ENCODE measurements at places on chromosomes 12 and 14.

GRCh38 chr14:24414077-24414476 is 15.3 kb downstream of the NYNRIN start:
- DNase-seq = no peak

DNA sequence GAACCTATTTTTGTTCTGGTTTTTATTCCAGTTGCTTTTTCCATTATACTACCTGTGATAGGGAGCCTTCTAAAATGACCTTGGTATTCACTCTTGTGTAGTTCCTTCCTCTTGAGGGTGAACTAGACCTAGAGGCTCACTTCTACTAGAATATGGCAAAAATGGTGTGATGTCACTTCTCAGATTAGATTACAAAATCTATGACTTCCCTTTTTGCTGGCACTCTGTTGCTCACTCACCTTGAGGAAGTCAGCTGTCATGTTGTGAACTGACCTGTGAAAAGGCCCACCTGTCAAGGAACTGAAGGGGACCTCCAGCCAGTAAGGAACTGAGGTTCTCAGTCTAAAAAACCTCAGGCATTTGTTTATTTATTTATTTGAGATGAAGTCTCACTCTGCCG is 5.7 kb downstream of the MIPOL1 start:
- no peak for DNase-seq

- no peak for DNase-seq
Observed at GRCh38 chr14:104428333-104428851, 151.2 kb upstream of the C14orf180 start.

DNA sequence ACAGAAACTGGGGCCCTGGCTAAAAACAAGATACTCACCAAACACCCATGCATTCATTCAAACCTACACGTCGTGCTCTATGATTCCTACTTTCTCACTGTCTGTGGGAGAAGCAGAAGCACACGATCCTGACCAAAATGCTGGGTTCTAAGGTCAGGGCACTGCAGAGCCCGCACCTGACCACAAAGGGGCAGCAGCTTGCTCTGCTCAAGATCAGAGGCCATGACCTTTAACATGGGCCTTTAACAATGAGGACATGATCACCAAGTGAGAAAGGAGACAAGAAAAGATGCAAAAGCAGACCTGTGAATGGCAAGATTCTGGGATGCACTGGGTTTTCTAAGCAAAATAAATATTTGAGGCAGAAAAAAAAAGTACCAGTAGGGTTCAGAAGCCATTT is 40.1 kb upstream of the VPS33A start:
- DNase-seq = no peak

- DNase-seq = no peak
Observed at GRCh38 chr12:55906056-55906455, 21.6 kb downstream of the PYM1 start.

DNA sequence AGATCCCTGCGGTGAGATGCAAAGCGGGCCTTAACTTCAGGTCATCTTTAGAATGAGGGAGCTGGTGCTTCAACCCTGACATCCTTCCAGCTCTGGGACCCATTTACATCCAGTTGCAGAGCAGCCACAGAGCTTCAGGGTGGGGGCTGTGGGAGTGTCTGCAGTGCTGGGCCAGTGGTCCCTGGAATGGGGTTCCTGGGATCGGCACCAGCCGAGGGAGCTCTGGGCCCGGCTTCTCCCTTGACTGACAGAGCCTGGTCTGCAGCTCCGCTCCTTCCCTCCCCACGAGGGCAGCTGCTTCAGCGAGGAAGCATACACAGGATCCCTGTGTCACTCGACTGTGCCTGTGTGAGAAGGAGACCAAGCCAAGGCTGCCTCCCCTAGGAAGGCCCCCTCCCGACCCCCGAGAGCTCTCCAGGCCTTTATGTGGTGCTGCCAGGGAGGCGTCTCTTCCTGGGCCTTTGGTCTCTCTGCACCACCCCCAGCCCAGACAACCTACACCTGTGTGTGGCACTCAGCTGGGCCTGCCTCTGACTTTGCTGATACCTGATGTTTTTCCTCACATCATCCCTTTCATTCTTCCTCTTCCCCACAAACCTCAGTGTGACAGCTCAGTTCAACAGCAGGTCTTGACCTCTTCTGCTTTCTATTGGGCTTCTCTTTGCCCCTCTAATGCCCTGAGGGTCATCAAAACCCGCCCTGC is 48.1 kb upstream of the RIN3 start:
- no peak for DNase-seq

DNA sequence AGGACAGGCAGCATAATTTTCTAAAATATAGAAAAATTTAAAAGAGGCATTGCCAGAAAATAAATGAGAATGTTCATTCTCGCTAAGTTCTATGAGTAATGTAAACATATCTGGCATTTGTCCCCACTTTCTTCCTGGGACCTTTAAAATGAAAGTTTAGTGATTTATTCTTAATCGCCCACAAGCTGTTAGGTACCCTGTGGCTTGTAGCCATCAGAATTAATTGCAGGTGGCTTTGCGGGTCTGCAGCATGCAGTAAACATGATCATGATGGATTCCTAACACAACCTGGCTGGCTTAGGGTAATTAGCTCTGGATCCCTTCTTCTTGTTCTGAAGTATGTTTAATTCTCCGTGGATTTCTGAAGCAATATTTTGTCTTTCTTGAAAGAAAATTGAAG is 103.5 kb upstream of the FRMD6 start:
- no peak for DNase-seq

- no peak for DNase-seq
Observed at GRCh38 chr14:66038618-66039017, 447.6 kb upstream of the CCDC196 start.

DNA sequence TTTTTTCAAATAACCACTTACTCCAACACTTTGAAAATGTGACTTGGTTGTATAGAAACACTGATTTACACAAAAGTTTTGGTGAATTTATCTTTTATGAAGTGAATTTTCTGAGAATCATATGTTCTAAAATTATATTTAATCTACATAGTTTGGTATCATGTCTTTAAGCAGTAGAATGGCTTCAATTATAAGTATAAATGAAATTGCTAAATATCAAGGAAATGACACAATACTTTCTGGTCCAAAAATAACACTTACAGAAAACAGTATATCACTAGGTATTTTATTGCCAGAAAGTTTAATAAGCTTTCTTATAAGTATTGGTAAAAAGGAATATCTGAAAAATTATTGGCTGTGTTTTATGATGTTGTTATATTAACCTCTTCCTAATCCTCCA is 90.9 kb downstream of the SRGAP1 start:
- no peak for DNase-seq

DNA sequence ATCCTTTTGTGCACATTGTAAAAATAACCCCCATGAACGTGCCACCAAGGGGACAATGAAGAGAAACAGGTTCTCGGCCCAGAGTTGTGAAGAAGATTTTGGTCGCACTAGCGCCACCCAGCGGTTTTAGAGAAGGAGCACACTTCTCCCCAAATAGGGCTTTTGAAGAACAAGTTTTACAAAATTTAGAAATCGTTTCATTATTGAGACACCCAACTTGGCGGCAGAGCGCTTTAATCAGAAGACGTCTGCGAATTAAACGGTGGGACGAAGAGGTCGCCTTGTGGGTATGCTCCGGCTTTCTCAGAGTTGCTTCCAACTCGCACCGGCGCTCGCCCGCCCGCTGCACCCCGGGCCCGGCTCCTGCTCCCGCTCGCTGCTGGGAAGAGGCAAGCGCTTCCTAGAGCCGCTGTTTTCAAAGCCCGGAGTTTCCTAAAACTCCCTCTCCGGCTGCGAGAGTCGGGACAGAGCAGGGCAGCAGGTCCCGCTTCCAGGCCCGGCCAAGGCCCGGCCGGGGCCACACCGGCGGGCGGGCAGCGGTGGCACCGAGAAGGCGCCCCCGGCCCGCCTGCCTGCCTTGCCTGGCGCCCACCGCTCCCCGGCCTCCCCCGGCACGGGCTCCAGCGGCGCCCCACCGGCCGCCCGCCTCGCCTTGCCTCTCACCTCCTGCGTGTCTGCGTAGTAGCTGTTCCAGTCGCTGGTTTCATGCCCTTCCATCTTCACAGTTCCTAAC is 645 bp downstream of the FOXA1 start:
- peak; percentile 71 for DNase-seq

GRCh38 chr14:103074729-103075367 is 9.2 kb upstream of the LBHD2 start:
- DNase-seq = peak; percentile 45

DNA sequence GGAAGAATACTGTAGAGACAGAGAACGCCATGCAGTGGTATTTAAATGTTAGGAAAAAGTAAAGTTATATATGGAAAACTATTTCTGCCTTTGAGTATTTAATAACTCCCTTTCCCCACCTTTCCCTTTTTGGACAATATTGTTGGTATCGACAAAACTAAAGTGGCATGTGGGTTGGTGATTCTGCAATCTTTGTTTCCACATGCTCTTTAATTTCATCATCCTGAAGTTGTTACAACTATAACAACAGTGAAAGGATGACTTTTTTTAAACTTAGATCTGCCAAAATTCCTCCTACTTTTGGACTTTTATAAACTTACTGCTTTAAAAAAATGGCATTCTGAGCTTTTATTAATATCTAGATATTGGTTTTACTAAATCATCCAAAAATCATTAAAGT is 25.3 kb downstream of the TTC8 start:
- DNase-seq = no peak

- DNase-seq = no peak
Observed at GRCh38 chr12:87853448-87854003, 175.7 kb downstream of the C12orf50 start.

- DNase-seq = no peak
Observed at GRCh38 chr12:103913100-103913499, 17.1 kb upstream of the HSP90B1 start.

DNA sequence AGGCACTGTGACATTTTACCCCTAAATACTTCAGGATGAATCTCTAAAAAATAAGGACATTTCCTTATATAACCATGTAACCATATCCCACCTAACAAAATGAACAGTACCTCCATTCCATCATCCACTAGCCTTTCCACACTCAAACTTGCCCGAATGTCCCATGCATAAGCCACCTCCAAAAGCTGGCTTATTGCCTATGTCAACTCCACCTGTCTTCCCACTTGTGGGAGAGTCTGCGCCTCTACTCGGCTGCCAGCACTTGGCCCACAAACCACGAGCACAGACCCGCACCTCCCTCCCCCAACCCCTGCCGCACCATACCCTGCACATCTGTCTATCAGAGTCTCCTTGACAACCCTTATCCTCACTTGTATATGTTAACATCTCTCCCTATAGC is 165.8 kb downstream of the CALM1 start:
- DNase-seq = no peak

GRCh38 chr12:116276652-116277466 is 634 bp downstream of the MED13L start:
- DNase-seq = peak; percentile 78

GRCh38 chr12:3110578-3110977 is 33.4 kb downstream of the TSPAN9 start:
- DNase-seq = no peak

DNA sequence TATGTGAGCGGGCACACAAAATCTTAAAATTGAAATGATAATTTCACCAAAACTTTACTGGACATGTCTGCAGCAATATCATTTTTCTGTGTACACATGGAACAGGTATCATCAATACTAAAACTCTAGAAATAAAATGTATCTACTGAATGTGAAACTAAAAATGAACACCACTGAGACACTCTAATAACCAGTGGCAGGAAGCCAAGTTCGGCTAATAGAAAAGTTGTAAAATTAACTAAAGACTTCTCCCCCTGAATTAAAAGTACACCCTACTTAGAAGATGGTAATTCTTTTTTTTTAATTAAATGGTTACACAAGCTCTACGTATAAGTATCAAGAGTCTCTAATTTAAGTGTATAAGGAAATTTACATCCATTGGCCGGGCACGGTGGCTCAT is 227.2 kb downstream of the MED13L start:
- DNase-seq = no peak

DNA sequence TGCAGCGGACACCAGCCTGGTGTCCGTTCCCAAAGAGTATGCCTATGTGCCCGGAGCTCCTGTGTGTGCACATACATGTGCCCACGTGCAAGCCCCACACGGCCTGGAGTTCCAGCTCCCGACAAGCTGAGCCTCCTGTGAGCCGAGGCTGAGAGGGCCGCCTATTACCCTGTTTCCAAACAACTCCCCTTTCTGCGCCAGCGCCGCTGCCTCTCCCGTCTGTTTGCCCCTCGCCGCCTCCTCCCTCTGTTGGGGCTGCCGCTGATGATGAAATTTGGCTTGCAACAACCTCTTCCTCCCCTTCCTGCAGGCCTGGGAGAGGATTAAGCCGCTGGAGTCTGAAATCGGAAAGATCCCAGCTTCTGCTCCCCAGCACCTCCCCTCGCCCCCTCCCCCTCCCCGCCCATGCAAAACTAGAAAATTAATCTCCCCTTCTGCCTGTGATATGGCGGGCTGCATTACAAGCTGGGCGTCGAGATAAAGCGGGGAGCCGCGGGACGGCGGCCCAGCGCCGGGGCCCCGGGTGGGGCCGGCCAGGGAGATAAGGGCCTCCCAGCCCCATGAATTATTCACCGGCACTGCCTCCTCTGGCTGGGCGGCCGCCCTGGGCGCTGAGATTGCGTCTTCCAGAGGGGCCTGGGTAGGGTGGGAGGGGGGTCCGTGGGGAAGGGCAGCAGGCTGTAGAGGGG is 6.8 kb upstream of the ASIC1 start:
- peak; percentile 53 for DNase-seq

DNA sequence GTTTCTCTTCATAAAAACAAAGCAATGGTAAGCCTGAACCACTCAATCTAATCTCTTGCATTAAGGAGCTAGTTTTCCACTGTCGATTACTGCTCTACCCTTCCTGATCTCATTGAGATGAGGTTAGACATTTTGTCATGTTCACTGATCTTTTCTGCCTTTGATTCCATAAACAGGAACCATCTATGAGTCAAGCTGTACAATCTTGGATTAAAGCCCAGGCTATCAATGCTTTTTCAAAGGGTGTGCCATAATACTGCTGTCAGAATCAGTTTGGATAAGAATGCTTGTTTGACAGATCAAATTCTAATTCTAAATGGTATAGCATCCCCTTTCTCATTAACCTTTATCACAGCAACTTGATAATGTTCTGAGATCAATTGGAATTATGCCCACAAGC is 16.1 kb downstream of the GRIP1 start:
- no peak for DNase-seq

DNA sequence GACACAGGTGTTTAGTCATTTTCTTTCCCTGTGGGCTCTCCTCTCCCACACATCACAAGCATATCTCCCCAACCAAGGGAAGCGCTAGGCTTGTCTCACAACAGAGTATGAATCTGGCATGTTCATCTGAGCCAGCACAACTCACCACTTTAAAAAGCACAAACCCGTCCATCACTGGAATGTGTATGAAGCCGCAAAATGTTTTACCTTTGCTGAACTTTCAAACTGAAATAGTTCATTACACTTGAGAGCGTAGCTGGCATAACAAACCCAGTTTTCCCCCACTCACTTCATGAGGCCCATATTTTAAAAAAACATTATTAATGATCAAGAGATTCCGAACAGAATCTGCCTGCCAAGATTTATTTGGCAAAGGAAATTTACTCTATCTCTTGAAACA is 15.8 kb downstream of the NID2 start:
- DNase-seq = no peak

- no peak for DNase-seq
Observed at GRCh38 chr12:67531501-67531900, 117.0 kb upstream of the DYRK2 start.

DNA sequence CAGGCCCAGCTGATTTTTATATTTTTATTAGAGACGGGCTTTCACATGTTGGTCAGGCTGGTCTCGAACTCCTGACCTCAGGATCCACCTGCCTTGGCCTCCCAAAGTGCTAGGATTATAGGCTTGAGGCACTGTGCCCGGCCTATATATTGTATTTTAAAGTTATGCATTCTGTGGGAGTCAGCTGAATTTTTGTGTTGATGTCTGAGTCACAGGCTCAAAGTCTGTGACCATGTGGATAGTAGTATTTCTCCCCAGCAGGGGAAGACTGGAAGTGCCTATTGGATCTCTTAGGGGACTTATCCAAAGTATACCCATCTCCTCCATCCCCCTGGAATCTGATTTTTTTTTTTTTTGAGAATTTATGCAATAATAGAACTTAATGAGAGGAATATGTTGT is 43.8 kb upstream of the ATF1 start:
- DNase-seq = no peak

Data from body of pancreas (tissue), 4 donors.